ENCODE measurements at places on chromosomes 5 and 9.

DNA sequence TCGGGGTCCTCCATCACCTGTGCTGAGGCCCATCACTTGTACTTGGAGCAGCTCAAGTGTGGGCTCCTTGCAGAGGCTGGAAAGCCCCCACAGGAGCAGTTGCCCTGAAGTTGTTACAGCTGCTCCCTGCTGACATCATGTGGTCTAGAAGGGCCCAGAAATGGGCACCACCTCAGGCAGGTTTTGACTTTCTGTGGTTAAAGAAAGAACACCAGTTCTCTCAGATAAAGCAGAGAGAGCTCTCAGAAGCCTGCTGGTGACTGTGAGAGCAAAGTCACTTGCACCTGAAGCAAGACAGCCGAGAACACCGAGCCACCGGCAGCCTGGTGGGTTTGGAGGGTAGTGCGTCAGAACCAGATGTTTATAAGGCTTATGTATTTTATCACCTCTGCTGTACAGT lies 70.4 kb downstream of the MVB12B start:
- no peak for DNase-seq

DNA sequence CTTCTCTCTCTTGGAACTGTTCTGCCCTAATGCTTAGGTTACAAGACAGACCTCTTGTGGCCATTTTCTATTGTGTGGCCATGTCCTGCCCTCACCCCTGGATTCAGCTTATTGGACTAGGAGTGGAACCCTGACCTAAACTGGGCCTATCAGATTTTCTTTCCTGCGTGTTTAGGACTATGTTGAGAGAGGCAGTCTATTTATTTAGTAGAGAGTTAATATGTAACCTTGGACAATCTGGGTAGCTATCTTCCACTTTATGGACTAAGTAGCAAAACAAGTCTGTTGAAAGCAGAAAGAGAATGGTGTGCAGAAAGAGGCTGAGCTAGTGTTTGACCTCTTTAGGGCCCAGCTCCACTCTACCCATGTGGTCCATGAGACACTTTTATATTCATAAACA lies 82.6 kb upstream of the SMIM32 start:
- DNase-seq, result no peak

- DNase-seq, result no peak
Observed at GRCh38 chr5:136328097-136328496, 37.2 kb downstream of the TRPC7 start.

DNA sequence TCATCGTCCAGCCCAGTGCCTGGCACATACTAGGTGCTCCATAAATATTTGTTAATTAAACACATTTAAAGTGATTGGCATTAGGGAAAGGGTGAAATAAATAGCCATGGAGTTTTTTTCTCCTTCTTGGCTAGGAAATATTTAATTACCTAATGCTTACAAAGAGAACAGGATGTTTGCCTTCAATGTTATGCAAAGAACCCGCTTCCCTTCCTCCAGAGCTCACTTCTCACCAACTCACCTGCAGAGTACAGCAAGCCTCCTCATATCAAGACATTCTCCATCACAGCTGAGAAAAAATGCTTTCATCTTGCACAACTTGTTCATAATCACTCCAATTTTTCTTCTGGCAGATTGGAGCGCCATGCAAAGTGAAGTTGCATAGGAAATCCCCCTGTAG lies 161.7 kb upstream of the STK32A start:
- no peak for DNase-seq

Data from H54 (cell line).